ENCODE measurements at places on chromosomes 5 and 9. TPM values are rescaled to one million over a fixed set of nuclear protein-coding genes. Genes with fewer than 3 reads are reported as not detected.
A peak's percentile ranks its signal among the peaks of the same experiment; 100 is the strongest.

Gene FOXD4L5
- total RNA-seq, result 0.11 TPM

- no peaks in the 10 kb centered on the region for H3K27me3 ChIP-seq
- DNase-seq, result no peak
- no peaks in the 10 kb centered on the region for H3K36me3 ChIP-seq
- no peak overlapping the region for H3K4me3 ChIP-seq
- H3K27ac ChIP-seq, result no peak overlapping the region
These were observed 221.4 kb downstream of the EFNA5 start for GRCh38 chr5:107449369-107449768.

GRCh38 chr9:136746621-136747020 is 1.7 kb downstream of the LCN6 start:
- H3K36me3 ChIP-seq, result no peaks in the 10 kb centered on the region
- no peaks in the 10 kb centered on the region for H3K4me1 ChIP-seq
- H3K4me3 ChIP-seq, result no peak overlapping the region
- DNase-seq, result no peak

GRCh38 chr5:141223112-141223783 is at the start of gene PCDHB14:
Gene PCDHB14, plus strand, starts transcription at chr5:141223343. Its CDS starts 163 bp downstream, at chr5:141223506.
- H3K4me1 ChIP-seq, result no peaks in the 10 kb centered on the region
- no peaks in the 10 kb centered on the region for H3K36me3 ChIP-seq

Gene IGIP
- 2.4 TPM for total RNA-seq

- no peaks in the 10 kb centered on the region for H3K4me1 ChIP-seq
- no peak overlapping the region for H3K27ac ChIP-seq
- peaks cover 19% of the 10 kb centered on the region for H3K36me3 ChIP-seq
- no peaks in the 10 kb centered on the region for H3K27me3 ChIP-seq
These were observed 182.9 kb downstream of the SAXO1 start for GRCh38 chr9:18849890-18850677.

- H3K4me3 ChIP-seq, result no peak overlapping the region
- peaks cover 5% of the 10 kb centered on the region for H3K4me1 ChIP-seq
- peak; percentile 68 for DNase-seq
- no peaks in the 10 kb centered on the region for H3K27me3 ChIP-seq
- no peaks in the 10 kb centered on the region for H3K36me3 ChIP-seq
- no peak overlapping the region for H3K27ac ChIP-seq
These were observed 64.9 kb downstream of the CDC42SE2 start for GRCh38 chr5:131328536-131329285.

- H3K36me3 ChIP-seq, result no peaks in the 10 kb centered on the region
- no peak for DNase-seq
- no peaks in the 10 kb centered on the region for H3K27me3 ChIP-seq
- H3K4me3 ChIP-seq, result no peak overlapping the region
These were observed 195.9 kb downstream of the SGCD start for GRCh38 chr5:156522651-156523529.

- DNase-seq, result no peak
- no peak overlapping the region for H3K27ac ChIP-seq
- peaks cover 41% of the 10 kb centered on the region for H3K4me1 ChIP-seq
- no peak overlapping the region for H3K4me3 ChIP-seq
- H3K27me3 ChIP-seq, result no peaks in the 10 kb centered on the region
- no peaks in the 10 kb centered on the region for H3K36me3 ChIP-seq
These were observed 87.1 kb upstream of the COL5A1 start for GRCh38 chr9:134554373-134555093.

Gene CDHR2
- 0.50 TPM for total RNA-seq

GRCh38 chr9:109020581-109021511 is 7.5 kb upstream of the CTNNAL1 start:
- H3K27me3 ChIP-seq, result no peaks in the 10 kb centered on the region
- no peak for DNase-seq
- no peaks in the 10 kb centered on the region for H3K4me1 ChIP-seq
- no peak overlapping the region for H3K27ac ChIP-seq

DNA sequence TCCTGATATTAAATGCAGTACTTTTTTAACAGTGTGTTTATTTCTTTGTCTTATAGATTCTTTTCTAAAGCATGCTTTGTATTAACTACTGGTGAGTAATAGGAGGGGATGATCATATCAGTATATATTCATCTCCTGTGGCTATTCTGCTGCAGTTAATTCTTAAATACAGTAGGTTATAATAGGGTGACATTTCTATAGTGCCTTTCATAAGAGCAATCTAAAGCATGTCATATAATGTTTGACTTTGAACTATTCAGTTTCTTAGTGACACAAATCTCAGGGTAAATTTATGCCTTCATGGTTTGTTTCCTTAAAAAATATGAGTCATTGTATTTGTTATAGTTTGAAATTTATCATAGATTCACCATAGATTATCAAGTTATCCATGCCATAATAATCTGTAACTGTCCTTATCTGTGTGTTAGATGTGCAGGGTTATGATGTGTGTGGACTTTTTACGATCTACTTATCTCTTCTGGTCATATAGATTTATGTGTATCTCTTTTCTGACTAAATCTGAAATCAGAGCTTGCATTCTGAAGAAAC is 1019.5 kb downstream of the NR2F1-AS1 start:
- H3K36me3 ChIP-seq, result no peaks in the 10 kb centered on the region
- no peaks in the 10 kb centered on the region for H3K27me3 ChIP-seq
- peak; percentile 41 for DNase-seq
- H3K27ac ChIP-seq, result peak overlapping the region; percentile 70
- H3K4me3 ChIP-seq, result no peak overlapping the region

Gene CARD9
- total RNA-seq, result 2.7 TPM

GRCh38 chr5:146586752-146587151 is 70.8 kb upstream of the GPR151 start:
- H3K36me3 ChIP-seq, result no peaks in the 10 kb centered on the region
- H3K4me1 ChIP-seq, result no peaks in the 10 kb centered on the region
- no peak for DNase-seq
- H3K27ac ChIP-seq, result no peak overlapping the region
- H3K27me3 ChIP-seq, result no peaks in the 10 kb centered on the region

GRCh38 chr5:134120386-134121138 is 6.1 kb downstream of the TCF7 start:
- H3K27me3 ChIP-seq, result no peaks in the 10 kb centered on the region
- peaks cover 9% of the 10 kb centered on the region for H3K36me3 ChIP-seq
- H3K4me3 ChIP-seq, result no peak overlapping the region
- H3K4me1 ChIP-seq, result peaks cover 27% of the 10 kb centered on the region

Gene PCDHB16
- 3.2 TPM for total RNA-seq

Measured in astrocyte (in vitro differentiated cells and primary cell).